ENCODE measurements at places on chromosomes 2 and 18.

DNA sequence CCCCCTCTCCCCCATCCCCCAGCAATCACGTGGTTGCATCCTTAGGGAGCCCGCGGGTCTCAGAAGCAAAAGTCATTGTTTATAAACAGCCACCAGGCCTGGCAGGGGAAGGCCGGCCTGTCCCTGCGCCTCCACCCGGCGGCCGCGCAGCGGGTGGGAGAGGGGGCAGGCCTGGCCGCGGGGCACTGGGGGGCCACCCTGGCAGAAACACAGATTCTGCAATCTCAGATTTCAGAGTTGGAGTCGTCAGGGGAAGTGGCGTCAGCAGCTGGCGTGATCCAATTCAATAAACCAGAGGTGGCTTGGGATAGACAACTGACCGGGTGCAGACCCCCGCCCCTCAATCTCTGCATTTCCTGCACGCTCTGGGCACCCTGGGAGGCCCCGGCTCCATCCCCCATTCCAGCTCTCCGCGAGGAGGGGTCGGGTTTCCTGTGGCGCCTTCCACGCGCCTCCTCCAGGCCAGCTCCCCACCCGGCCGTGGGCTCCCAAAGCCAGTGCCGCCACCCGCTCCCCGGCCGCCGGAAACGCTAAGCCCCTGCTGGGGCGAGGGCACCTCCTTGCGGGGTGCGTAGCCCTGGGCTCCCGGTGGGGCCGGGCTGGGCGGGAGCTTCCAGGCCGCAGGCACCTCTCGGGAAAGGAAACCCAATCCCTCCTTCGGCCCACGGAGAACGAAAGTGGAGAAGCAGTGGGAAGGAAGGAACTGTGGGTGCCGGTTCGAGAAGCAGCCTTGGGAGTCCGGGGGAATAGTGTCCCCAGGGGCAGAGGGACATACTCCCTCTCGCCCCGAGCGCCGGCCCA, 1.1 kb downstream of the BIN1 start:
- no peak for DNase-seq

GRCh38 chr2:9107168-9108025, 99.2 kb upstream of the ASAP2 start:
- no peak for DNase-seq

GRCh38 chr2:65204461-65205210, 23.0 kb upstream of the ACTR2 start:
- DNase-seq = peak; percentile 9

- DNase-seq = no peak
Observed at GRCh38 chr2:48588745-48589144, 28.9 kb upstream of the GTF2A1L start.

DNA sequence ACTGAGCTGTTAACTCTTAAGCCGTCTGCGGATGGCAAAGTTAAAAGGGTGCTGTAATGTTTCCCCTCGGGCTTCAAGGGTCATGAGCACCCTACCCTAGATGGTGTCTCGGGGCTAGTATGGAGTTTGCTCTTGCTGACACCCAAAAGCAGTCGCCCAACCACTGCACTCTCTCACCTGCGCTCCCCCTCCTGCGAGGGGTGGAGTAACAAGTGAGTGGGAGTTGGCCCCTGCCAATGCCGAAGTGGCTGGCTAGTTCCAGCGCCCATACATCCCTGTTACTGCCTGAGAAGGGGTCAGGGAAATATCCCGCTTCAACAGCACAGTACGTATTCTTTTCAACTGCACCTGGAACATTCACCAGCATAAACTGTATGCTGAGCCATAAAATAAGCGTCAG, 47.5 kb downstream of the FAM117B start:
- no peak for DNase-seq

- DNase-seq = no peak
Observed at GRCh38 chr2:197500503-197501131, 438 bp downstream of the HSPE1 start.

- DNase-seq = no peak
Observed at GRCh38 chr2:223108351-223109050, 56.5 kb downstream of the KCNE4 start.

DNA sequence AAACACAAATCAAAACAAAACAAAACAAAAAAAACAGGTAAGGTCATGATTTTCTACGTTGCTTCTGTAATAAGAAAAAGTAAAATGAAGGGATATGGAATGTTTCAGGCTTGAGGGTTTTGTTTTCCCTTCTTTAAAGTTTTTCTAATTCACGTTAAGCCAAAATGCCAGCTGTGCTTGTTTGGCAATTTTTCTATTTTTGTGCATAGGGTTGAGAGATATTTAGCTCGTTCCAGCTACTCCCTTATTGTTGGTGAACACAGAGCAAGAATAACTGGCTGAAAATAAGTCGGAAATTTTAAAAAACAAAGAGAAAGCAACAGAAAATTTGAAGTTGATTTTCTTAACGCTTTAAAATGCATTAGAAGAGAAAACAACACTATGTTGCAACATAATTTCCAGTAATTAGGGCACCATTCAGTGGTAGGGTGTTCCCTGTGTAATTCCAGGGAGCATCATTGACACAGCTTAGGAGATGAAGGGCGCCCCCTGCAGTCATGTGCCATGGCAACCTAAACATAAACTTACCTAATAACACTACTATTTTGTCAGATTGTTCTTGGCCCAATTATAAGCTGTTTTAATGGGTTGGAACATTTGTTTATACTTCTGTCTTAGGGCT, 99.5 kb downstream of the DTNA start:
- no peak for DNase-seq

GRCh38 chr2:179340678-179341077, 76.0 kb upstream of the SESTD1 start:
- no peak for DNase-seq

GRCh38 chr2:149342509-149342908, 12.1 kb downstream of the LYPD6 start:
- no peak for DNase-seq

GRCh38 chr18:77086656-77087392, 45.8 kb downstream of the MBP start:
- no peak for DNase-seq

GRCh38 chr2:98479371-98479770, 34.7 kb downstream of the INPP4A start:
- DNase-seq = no peak

DNA sequence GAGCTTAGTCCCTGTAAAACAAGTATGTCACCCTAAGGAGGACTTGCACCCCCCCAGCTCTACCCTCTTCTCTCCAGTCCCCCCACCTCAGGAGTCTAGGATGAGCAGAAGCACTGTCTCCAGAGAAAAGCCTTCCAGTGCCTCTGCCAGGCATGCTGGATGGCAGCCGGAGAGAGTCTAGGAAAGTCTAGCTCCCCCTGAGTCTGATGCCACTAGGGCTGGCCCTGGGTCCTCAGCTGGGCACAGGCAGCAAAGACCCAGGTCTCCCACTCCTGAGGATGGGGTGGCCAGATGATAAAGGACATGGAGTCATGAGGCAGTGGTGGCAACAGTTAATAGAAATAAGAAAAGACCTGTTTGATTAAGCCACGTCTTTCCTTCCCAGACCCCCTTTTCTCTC, 225.6 kb downstream of the CYP26B1 start:
- DNase-seq = no peak

DNA sequence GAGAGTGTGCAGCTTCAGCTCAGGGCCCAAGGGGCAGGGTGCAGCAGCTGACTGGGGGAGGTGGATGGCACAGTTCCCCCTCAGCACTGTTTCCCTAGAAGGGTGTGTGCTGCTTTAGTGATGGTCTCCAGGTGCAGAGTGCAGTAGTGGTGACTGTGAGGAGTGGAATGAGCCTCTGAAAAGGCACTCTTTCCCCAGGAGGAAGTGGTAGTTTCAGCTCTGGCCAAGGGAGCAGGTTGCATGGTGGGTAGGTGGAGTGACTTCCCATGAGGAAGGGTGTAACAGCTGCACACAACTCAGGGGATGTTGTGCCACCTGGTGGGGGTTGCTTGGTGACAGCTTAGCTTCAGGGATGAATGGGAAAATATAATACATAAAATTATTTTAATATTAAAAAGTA, 251.5 kb upstream of the NXPH2 start:
- DNase-seq = peak; percentile 7

- DNase-seq = no peak
Observed at GRCh38 chr2:192957425-192957824, 762.7 kb upstream of the TMEFF2 start.

- no peak for DNase-seq
Observed at GRCh38 chr2:29245742-29246382, 130.6 kb downstream of the CLIP4 start.

DNA sequence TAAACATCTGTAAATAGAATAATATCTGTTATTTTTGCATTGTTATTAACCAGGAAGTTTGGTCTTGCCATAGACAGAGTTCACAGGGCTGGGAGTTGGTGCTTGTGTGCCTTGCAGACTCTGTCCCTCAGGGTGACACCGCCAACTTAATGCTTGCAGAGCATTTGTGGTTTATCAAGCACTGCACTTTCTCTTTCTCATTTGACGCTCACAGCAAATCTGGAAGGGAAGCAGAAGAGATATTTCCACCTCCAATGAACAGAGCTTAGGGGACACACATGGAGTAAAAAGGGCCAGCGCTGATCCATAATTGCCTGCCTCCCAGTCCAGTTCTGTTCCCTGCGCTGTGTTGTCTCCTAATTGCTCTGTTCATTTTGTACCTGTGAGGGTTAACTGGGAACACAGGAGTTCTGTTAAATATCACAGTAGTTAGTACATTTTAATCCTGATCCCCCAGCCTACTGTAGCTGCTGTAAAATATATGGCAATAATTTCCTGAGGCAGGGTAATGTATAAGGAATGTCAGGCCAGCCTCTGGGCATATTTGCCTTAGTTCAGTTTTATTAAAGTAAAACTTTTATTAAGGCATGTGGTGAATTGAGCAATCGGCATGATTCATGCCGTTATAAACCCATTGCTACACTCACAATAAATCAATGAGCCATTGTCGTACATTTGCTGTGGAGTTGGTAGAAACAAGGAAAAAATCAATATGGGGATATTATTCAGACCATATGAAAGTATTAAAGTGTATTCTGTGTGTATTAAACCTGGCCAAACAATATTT, 182.5 kb upstream of the OSR1 start:
- DNase-seq = no peak

DNA sequence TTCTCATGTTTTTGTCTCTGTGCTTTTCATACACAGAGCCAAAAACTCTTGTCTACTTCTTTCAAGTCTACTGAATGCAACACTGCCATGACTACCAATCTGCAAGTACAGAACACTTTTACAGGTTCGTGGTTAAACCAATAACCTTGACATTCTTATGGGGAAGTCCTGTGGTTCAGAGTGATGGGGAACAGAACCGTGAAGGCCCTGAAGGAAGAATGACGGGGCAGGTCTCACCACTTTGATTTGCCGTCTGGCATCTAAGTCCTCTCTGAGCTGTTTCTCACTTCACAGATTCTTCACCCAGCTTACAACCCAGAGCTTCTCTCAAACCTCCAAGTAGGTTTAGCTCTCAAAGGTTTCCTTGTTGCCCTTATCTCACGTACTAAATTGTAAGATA, 117.5 kb upstream of the SNTG2 start:
- DNase-seq = no peak

DNA sequence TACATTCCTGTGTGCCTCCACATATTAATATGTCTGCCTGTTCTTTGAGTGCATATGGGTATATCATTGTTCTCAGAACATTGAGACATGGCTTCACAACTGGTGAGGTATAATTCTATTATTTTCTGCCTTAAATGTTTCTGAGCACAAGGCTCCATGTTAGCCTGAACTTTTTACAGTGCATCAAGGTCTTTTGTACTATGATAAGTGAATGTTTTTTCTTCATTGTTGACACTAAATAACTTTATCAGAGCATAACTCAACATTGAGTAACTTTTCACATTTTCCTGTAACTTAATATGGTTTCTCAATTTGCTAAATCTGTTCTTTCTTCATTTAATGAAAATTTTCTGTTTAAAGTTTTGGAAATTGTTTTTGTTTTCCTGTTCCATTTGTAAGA, 262.9 kb downstream of the HNMT start:
- DNase-seq = no peak

- DNase-seq = no peak
Observed at GRCh38 chr2:56207760-56208159, 24.0 kb downstream of the CCDC85A start.

DNA sequence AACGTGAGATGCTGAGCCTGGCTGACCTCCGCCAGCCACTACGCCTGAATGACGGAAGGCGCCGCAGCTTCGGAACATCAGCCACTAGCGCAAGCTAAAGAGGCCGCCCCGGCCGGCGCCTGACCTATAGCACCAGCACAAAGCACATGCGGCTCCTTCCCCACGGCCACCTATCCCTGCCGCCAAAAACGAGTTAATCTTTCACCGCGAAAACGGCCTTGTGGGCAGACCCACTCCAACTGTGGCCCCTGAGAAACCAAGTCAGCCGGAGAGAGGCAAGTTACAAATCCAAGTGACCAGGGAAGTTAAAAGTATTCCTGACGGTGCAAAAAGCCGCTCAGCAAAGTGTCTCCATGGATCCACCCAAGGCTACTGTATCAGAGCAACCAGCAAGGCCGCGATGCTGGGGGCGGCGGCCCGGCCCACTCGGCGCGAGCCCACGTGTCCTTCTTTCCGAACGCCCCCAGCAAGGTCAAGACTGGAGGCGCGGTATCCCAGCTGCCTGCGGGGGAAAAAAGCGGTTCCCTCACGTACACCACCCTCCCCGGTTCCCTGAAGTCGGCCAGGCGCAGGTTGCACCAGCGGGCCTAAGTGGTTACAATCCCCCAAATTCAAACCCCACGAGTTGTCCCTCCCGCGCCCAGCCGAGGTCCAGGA, 575 bp downstream of the HSPD1 start:
- DNase-seq = no peak

- no peak for DNase-seq
Observed at GRCh38 chr2:221402072-221402471, 170.0 kb downstream of the EPHA4 start.

DNA sequence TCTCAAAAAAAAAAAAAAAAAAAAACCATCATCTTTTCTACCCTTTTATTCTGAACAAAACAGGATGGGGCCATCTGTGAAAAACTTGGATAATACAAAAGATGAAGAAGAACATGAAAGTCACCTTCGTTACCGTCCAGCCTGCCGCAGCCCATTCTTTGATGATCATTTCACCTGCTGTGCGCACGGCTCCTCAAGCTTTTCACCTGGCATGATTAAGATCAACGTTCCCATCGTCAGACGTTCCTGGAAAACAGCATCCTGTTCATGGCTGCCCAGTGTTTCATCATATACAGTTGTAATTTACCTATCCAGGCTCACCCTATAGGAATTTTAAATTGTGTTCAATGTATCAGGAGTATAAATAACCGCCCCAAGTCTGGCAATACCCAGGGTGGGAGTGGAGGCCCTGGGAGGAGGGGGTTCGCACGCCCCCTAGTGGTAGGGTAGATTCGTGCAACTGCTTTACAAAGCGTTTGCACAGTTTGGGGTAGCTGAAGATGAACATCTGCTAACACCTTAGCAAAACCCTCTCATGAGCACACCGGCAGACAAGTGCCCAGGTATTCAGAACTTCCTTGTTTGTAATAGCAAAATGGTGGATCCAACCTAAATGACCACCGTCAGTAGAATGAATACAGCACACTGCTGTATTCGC, 49.0 kb upstream of the GLI2 start:
- no peak for DNase-seq

Data from CMK (cell line).